ENCODE measurements at places on chromosomes 11 and 22.

- no peak for DNase-seq
Measured at GRCh38 chr22:27283714-27284113, 517.8 kb downstream of the MN1 start.

DNA sequence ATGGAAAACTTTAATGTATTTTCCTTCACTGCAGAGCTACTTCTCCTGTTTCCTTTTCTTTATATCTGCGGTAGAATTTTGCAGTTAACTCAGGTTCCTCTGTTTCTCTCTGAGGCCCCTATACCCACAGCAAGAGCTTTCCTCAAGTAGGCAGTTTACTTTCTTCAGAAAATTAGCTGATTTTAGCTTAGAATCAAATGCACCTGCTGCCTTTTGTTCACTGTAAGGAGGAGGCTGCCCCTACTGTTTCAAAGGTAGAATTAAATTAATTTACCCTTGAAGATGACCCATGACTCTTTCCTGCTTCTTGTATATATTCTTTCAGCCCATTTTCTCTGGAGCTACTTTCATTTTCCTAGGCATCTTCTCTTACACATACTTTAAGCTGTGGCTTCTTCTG, 68.7 kb upstream of the GDPD4 start:
- no peak for DNase-seq

GRCh38 chr22:20464096-20464614, 26.5 kb upstream of the SCARF2 start:
- DNase-seq, result no peak

DNA sequence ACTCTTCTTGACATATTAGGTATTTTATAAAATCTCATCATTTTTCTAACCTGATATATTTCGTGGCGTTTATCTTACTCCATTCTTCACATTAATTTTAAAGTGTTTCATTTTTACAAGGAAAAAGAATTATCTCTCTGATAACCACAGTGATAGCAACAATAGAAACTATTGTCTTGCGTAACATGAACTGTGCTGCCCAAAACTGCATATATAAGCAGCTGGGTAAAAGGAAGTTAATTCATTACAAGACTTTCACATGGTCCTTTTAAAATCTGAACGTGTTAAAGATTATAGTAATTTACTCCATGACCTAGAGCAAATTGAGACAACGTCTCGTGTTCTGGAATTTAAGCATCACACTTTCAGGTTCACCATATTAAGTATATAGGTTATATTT, 210.4 kb upstream of the GRIA4 start:
- no peak for DNase-seq

- peak; percentile 76 for DNase-seq
Measured at GRCh38 chr11:19846654-19847305, 134.1 kb downstream of the NAV2 start.

All from cerebellar cortex (tissue), 1 donor.